Dermis microvascular lymphatic vessel endothelial cell (primary cell): ENCODE measurements at places on chromosomes 6 and 20. TPM values are rescaled to one million over a fixed set of nuclear protein-coding genes. Genes with fewer than 3 reads are reported as not detected.

IYD gene
- not detected in 2 replicates for total RNA-seq

NKX2-2 gene
- not detected in 2 replicates for total RNA-seq

MATN4 gene
- under 0.01 TPM in 2 replicates for total RNA-seq

PSORS1C2 gene
- not detected in 2 replicates for total RNA-seq

CD24 gene
- 0.13 and 0.38 TPM in 2 replicates for total RNA-seq

SALL4 gene
- 0.26 and 0.63 TPM in 2 replicates for total RNA-seq

CGA gene
- not detected in 2 replicates for total RNA-seq

CST4 gene
- total RNA-seq, result not detected in 2 replicates

NFYA gene
- total RNA-seq, result 12.6 and 20.7 TPM in 2 replicates
